Activated CD8-positive, alpha-beta memory T cell treated with anti-CD3 and anti-CD28 coated beads, Interleukin-2, amount 50 U/mL, for 48 hours (primary cell): ENCODE measurements at places on chromosomes 13 and 19.
A peak's percentile ranks its signal among the peaks of the same experiment; 100 is the strongest.

- DNase-seq = no peak
These were observed 520.1 kb downstream of the SUCLA2 start for GRCh38 chr13:47480951-47481350.

- DNase-seq = no peak
These were observed 337.7 kb downstream of the KCNRG start for GRCh38 chr13:50352720-50353480.

DNA sequence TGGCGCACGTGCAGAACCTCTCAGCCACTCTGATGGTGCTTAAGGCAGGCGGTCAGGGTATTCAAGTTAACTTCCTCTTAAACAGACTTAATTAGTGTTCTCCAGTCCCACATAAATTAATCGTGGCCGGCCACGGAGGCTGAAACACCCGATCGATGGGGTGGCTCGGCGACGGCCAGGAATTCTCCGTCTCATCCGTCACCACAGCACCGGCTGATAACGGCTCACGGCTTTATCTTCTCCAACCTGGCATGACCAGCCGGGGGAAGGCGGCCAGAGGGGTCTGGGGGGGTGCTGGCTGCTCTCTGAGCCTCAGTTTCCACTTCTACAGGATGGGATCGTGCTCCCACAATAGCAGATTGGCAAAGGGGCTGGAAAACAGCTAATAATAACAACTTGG is 32.6 kb upstream of the TCF3 start:
- no peak for DNase-seq

DNA sequence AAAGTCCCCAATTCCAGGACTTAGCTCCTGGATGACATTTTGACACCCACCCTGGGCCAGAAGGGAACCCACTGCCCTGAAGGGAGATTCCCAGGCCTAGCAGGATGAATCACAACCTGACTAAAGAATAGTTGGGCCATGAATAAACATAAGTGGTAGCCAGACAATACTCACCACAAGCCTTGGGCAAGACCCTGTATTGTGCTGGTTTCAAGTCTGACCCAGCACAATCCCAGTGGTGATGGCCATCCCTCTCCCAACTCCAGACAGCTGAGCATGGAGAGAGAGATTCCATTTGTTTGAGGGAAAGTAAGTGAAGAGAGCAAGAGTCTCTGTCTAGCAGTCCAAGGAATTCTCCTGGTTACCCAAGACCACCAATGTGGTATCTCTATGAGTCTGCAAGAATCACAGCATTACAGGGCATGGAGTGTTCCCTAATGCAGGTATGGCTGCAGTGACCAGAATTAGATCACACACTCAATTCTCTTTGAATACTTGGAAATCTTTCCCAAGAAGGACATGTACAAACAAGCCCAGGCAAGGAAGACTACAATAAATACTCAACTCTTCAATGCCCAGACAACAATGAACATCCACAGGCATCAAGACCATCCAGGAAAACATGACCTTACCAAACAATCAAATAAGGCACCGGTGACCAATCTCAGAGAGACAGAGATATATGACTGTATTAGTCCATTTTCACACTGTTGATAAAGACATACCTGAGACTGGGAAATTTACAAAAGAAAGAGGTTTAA is 158.0 kb downstream of the VWA8 start:
- no peak for DNase-seq

- DNase-seq = no peak
These were observed 16.6 kb downstream of the GTF2F2 start for GRCh38 chr13:45136741-45137504.

DNA sequence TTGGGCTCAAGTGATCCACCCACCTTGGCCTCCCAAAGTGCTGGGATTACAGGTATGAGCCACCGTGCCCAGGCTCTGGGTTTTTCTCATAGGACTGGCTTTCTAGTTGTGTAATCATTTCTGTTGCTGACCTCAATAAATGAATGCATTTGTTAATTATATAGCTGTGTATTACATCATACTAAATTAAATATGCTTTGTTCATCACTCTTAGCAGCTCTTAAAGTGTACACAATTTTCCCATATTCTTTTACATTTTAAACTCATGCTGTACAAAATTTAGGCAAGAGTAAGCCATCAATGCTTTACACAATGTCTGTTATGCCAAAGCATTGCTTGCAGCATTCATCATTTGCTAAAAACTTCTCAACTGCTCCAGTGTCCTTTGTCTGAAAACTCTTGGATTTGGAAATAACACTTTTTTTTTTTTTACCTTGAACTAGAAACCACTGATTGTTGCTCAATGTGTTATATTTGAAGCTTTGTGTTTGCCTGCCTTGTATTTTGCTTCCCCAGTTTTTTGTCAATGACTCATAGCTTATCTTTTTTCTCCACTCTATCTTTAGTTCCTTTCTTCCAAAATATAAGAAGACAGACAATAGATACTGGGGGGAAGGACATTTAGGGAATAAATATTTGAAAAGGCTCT is 31.4 kb downstream of the CCDC122 start:
- DNase-seq = no peak

GRCh38 chr13:21696865-21697448 is 26.1 kb downstream of the FGF9 start:
- DNase-seq = no peak

DNA sequence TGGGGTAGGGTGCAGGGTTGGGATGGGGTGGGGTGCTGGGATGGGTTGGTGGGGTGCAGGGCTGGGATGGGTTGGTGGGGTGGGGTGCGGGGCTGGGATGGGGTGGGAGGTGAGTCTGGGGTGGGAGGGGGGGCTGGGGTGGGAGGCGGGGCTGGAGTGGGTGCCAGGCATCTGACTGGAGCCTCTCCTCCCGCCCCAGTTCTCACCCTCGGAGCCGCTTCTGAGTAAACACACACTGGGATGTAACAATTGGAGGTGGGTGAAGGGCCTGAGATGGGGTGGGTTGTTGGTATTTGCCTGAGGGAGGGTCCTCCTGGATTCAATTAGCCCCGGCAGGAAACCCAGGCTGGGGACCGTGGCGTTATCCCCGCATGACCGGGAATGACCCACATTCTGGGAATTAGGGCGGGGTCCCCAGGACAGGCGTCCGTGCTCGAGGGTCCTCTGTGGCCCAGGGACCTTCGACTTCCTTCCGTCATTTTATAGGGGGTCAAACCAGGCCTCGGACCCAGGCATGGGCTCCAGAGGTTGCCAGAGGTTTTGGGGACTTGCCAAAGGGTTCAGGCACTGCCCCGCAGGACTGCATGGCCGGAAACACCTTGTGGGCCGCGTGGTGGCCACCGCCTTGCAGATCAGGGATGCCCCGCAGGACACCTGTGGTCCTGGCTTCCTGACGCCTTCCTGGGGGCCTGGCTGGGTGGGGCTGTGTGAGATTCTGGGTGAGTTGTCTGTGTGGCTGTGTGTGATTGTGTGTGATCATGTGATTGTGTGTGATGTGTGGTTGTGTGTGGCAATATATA is 1.4 kb downstream of the TMPRSS9 start:
- no peak for DNase-seq

DNA sequence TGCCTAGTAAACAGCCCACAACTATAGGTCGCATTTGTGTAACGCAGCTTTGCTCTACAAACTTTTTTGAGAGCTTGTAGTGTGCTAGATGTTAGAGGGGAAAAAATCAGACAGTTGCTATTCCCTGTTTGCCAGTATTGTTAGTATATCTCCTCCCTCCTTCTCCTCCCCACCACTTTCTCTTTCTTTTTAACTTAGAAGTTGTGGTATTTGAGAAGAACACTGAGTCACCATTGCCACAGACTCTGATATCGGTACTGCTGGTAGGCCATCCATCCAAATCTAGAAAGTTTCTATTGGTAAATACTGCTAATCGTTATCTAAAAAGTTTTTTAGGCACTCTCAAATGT is 666 bp downstream of the POMP start:
- DNase-seq = no peak

GRCh38 chr13:94309997-94310855 is 169.3 kb downstream of the DCT start:
- DNase-seq = no peak

DNA sequence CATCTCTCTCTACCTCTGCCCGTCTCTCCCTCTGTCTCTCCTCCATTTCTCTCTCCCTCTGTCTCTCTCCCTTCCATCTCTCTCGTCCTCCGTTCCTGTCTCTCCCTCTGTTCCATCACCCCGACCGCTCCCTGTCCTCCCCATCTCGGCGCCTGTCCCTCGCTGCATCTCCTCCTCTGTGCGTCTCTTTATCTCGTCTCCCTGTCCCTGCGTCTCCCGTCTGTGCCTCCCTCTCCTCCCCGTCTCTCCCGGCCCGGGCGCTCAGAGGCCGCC is 4.6 kb downstream of the GRIN2D start:
- DNase-seq = no peak

- DNase-seq = peak; percentile 71
These were observed 2.3 kb downstream of the MATK start for GRCh38 chr19:3783660-3784584.

DNA sequence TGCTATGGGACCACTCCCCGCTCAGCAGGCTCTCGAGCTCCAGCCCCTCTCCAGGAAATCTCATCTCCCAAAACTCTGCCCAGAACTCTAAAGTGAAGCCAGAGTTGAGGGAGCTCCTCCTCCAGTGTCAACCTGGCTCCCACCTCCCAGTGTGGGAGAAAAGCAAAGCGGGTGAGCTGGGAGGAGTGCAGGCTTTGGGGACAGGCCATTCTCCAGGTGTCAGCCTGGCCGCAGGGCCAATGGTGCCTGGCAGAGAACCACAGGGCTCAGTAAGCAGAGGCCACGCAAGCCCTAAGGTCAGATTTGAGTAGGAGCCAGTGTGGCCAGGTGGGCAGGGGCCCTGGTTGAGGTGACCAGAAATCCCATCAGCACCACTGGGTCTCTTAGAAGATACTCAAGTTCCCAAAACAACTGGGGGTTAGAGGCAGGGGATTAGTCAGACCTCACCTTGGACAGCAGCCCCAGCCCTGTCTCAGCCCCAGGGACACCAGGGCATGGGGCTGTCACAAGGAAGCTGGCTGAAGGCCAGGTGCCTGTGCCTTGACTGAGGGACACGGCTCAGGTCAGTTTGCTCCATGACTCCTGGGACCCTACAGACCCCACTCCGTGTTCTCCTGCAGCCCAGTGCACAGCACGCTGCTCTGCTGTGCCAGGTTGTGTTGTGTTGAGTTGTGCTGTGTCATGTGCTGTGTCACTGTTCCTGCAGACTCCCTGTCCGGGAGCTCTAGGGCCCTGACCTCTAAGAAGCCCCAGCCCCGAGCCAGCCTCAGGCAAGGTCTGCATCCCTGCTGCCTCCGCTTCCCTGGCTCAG is 2.8 kb upstream of the ZNF181 start:
- no peak for DNase-seq

DNA sequence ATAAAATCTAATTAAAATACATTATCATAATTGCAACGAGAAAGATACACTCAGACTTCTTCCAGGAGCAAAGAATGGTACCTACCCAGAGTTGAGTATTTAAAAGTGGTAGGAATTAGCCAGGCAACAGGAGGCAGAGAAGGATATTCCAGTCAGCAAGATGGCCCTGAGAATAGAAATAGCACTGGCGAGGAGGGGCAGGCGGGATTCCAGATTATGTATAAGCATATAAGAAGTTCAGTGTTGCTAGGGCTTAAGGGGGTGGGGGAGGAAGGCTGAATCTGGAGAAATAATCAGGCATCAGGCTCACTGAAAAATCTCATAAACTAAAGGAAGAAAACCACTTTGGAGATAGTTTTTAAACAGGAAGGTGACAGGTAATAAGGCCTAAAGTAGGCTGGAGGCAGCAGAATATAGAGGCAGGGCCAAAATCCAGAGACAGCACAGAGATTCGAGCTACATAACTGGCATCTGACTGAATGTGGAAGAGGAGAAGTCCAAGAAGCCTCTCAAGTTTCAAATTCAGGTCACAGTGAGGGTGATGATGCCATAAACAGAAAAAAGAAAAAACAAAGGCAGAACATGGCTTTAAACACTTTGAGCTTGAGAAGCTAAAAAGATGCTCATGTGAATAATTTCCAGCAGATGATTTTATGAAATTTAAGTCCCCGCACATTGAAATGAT is 7.5 kb downstream of the KPNA3 start:
- DNase-seq = no peak

GRCh38 chr13:51286135-51287002 is 53.1 kb upstream of the SERPINE3 start:
- peak; percentile 90 for DNase-seq

- no peak for DNase-seq
These were observed 10.8 kb downstream of the LDLR start for GRCh38 chr19:11100049-11100448.

GRCh38 chr19:28644169-28644775 is 568.7 kb downstream of the UQCRFS1 start:
- no peak for DNase-seq

GRCh38 chr19:29092712-29093552 is 120.0 kb downstream of the UQCRFS1 start:
- DNase-seq = no peak

DNA sequence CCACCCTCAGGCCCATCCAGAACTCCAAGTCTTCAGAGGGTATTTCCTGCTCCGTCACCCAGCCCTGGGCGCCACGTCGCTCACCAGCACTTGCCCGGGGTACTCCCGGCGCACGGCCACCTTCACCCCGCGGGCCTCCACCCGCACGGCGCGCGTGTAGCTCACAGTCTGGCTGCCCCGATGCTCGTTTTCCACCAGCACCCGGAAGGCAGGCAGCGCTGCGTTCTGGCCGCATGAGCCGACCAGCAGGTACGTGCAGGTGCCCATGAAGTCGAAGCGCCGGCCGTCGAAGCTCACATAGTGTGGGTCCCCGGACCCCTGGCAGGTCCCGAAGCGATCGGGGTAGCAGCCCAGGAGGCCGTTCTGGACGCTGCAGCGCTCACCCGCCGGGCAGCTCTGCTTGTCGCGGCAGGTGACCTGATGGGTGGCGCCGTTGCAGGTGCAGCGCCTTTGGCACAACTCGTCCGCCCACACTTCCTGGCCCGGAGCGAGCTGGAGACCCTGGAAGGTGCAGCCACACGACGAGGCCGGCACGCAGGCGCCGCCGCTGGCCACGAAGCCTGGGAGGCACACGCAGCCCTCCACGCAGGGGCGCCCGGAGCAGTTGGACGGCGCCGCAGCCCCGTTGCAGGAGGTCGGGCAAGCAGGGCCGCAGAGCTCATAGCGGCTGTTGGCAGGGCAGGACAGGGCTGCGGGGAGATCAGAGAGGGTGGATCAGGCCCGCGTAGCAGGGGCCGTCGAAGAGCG is 19.2 kb downstream of the FCGBP start:
- DNase-seq = no peak

GRCh38 chr13:39451860-39452301 is 151.1 kb downstream of the LHFPL6 start:
- DNase-seq = no peak

GRCh38 chr13:43783820-43784219 is 3.0 kb downstream of the ENOX1 start:
- DNase-seq = no peak

DNA sequence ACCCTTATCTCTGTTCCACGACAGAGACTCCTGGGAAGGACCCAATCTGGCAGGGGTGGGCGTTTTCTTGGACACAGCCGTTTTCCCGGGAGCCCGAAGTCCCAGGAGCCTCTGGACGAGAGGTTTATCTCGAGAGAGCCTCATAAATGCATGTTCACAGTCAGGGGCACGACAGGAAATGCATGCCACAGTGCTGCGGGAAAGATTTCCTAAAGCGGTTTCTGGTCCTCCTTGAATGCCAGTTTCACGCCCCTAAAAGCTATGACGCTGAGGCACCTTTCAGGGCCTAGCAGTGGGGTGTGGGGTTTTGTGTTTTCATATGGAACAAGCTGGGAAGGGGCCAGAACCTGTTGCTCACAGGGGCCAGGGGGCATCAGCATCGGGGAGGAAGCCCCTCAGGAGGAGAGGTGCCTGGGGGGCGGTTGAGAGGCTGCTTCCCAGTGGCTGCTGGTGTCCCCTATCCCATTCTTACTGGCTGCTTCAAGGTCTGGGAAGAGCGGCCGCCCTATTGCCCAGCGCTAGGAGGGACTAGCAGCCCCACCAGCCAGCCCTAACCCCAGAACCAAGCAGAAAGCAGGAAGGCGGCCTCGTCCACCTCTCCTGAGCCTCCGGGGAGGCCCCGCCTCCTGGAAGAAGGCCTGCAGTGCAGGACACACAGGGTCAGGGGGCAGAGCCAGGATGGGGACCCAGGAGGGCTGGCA is 157.0 kb downstream of the KDM4B start:
- no peak for DNase-seq
